ENCODE measurements at places on chromosomes 5 and 9.

- no peak for DNase-seq
Measured at GRCh38 chr5:91484662-91485061, 101.5 kb upstream of the ARRDC3 start.

DNA sequence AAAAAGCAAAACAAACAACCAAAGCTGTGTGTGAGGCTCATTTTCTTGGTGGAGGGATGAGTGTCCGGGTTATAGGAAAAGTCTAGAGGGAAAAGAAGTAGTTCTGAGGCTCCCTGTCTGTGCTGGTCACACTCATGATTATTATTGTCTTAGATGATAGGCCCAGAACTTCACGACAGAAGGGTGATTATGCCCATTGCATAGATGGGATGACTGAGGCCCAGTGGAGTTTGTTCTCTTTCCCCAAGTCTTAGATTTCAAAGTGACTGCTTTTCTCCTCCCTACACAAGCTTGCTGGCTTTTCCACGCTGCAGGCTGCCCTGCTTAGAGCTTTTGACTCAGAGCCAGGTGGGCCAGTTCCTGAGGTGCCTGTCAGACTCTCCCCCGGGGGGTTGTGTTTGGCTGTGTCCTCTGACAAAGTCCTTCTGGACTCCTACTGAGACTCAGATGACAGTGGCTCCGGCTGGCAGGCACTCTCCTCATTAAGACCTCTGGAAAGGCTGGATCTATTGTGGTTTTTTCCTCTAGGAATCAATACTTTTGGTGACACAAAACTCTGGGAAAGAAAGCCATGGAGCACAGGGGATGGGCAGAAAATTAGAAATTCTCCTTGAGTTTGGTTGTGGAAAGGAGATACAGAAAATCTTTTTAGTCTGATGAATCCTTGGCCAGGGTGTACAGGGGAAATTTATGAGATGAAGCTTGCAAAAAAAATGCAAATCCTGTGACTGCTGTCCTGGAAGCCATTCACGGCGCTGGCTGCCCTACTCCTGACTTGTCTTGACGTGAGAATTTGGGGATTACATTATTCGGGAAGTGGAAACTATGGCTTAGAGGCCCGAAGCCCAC lies 120.9 kb downstream of the NSG2 start:
- DNase-seq, result no peak

- no peak for DNase-seq
Measured at GRCh38 chr5:97998941-97999340, 774.5 kb upstream of the RGMB start.

DNA sequence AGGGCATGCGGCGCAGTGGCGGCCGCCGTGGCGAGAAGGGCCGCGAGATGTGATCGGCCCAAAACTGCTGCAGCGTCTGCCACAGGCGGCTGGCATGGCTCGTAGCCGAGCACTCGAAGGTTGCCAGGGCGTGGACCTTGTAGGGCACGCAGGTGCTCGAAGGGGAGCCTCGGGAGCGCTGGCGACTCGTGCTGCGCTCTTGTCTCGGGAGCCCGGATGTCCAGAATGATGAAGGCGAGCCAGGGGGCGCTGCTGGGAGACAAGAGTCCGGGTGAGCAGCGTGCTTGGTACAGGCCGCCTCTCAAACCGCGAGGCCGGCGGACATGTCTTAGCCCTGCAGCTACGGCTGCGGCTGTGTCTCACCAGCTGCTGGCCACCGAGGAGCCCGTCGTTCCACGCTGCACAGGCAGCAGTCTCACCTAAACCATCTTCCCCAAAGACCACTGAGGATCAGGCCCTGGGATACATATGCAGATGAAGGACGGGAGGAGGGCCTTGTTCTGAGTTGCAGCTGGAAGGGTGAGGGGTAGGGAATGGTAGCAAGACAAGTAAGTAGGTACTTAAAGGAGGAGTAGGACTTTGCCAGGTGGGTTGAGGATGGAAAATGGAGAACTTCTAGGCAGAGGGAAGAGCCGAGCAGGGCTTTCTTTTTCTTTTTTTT lies 1.7 kb downstream of the CBY3 start:
- peak; percentile 55 for DNase-seq

DNA sequence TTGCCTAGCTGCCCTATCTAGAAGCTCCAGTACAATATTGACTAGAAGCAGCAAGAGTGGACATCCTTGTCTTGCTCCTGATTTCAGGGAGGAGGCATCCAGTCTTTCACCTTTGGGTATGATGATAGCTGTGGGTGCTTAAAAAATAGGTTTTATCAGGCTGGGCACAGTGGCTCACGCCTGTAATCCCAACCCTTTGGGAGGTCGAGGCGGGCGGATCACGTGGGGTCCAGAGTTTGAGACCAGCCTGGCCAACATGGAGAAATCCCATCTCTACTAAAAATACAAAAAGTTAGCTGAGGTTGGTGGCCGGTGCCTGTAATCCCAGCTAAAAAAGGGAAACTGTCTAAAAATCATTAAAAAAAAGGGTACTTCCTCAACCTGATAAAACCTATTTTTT lies 2.0 kb upstream of the CAMSAP1 start:
- peak; percentile 29 for DNase-seq

DNA sequence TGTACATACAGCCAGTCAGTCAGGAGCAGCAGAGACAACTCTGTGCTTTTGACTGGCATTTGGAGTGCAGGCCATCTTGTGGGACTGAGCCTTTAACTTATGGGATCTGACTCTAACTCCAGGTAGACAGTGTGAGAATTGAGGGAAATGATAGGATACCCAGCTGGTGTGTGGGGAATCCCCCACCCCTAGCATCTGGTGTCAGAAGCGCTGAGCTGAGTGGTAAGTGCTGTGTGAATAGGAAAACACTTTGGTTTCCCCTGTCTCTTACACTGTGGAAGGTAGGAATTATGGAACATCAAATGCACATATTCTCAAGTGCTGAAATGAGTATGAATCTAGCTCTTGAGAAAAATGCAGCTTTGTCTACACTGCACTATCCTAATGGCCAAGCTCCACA lies 43.9 kb downstream of the CCDC125 start:
- DNase-seq, result no peak

DNA sequence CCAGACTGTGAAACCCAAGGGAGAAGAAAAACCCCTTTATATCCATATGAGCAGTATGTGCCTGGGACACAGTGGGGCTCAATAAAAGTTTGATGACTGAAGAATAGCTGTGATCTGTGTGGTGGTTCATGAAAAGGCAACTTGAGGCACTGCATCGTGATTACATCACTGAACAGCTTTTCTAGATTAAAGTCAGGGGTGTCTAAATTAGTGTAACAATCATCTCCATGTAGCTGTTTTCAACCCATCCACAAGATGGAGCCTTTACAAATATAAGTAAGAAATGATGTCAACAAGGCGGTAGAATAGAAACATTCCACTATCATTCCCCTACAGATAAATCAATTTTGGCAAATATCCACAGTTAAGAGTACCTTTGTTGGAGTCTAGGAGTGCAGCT lies 55.5 kb downstream of the PRRC1 start:
- no peak for DNase-seq

GRCh38 chr5:4078544-4078943 lies 482.9 kb downstream of the IRX1 start:
- no peak for DNase-seq

All from suppressor macrophage (primary cell).